Activated CD4-positive, alpha-beta T cell treated with anti-CD3 and anti-CD28 coated beads, Interleukin-2, amount 50 U/mL, for 1 hour (primary cell): ENCODE measurements at places on chromosomes 3 and 15.

DNA sequence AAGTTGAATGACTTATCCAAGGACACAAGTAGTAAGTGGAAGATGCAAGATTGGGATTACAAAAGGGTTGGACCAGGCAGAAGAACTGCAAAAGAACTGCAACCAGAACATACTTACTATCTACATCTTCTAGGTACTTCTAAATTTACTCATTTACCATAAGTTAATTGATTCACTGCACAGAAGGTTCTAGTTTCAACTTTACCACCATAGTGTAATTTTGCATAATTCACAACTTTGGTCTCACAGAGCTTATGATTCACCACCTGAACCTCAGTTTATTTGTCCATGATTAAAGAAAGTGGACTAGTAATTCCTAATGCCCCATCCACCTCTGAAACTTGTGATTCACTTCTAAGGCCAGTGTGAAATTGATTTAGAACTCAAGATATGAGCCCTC, 236.8 kb upstream of the UBE2E2 start:
- DNase-seq: no peak

DNA sequence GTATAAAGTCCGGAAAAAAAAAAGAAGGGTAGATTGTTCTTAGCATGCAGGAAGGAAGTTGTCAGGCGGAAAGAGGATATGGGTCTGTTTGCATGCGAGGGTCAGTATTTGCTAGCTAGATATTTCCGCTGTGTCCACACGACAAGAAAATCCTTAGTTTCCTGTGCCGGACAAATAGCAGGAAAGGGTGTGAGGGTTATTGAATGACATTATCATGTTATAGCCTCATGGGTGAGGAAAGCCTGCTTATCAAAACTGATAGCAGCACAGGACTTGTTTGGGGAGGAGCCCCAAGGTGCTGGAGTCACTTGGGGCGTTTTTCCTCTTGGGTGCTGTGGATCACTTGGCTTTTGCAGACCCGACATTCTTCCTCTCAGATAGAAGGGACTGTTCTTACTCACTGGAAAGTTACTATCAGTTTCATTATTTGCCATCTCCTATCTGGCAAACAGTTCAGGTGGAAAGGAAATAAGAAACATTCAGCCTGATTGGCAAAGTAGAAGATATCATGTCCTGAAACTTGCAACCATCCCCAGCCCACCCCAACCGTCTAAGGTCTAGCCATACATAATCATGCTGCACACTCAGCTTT, 127.2 kb upstream of the DPH6 start:
- no peak for DNase-seq

DNA sequence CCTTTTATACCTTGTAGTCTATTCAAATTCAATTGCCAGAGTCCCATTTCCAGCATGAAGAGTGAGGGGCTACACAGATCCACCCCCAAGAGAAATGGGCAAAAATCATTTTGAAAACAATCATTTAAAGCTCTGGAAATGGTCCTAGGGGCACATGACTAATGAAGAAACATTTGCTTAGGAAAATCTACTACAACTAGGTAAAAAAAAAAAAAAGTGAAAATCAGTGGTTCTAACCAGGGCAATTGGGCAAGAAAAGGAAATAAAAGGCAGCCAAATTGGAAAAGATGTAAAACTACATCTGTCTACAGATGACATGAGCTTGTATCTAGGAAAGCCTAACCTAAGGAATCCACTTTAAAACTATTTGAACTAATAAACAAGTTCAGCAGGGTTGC, 9.4 kb downstream of the IMPG2 start:
- DNase-seq: no peak

DNA sequence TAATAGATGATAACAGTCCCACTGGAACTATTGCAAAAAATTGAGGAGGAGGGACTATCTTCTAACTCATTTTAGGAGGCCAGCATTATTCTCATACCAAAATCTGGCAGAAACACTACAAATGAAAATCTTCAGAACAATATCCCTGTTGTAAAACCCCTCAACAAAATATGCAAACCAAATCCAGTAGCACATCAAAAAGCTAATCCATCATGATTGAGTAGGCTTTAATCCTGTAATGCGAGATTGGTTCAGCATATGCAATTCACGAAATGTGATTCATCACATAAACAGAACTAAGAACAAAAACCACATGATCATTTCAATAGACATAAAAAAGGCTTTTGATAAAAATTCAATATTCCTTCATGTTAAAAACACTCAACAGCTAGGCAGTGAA, 23.9 kb upstream of the PLSCR2 start:
- DNase-seq: no peak

DNA sequence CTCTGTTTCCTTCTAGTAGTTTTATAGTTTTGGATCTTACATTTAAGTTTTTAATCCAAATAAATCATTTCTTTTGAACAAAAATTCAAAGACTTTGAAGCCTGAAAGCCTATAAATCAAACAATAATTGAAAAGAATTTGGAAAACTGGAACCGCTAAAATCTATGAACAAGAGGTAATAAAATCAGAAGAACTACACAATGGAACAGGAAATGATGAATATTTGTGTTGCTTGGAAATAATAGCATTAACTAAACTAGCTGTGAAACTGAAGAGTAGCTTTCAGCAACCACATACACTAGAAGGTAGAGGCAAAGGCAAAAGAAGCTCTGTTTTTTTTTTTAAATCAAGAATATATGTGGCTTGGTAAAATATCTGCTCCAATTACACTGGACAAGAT, 147.9 kb upstream of the ABI3BP start:
- DNase-seq: no peak

DNA sequence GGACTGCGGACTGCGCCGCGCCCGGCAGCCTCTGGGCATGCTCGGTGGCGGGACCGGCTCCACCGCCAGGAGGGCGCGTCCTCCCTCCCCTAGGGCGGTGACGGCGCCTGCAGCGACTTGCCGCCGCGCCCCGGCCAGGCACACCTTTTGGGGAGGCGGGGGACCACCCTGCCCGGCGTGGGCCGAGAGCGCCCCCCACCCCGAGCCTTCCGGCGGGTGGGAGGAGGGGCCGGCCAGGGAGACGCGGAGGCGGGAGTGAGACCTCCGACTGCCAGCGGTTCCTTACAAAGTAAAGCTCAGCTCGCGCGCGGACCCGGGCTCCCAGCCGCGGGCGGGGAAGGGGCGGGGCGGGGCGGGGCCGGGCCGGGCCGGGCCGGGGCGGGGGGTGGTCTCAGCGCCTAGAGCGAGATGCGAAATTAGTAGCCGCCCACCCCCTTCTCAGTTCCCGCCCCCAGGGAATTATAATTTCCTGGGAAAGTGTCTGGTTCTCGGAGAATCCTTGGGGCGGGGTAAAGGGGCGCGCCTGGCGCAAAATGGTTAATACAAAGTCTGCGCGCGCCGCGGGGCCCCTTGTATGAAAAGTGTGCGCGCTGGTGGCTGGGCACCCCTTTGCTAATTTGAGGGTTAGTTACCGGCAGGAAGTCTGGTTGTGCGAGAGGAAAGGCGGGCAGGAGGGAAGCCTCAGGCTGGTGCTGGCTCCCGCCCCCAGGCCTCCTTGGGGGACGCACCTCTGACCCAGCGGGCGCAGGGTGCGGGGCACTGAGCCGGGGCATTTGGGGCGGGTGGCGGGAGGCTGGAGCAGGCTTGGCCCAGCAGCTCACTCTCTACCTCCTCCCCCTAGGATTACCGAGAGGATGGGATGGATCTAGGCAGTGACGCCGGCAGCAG, 224.8 kb upstream of the IL12A start:
- no peak for DNase-seq

DNA sequence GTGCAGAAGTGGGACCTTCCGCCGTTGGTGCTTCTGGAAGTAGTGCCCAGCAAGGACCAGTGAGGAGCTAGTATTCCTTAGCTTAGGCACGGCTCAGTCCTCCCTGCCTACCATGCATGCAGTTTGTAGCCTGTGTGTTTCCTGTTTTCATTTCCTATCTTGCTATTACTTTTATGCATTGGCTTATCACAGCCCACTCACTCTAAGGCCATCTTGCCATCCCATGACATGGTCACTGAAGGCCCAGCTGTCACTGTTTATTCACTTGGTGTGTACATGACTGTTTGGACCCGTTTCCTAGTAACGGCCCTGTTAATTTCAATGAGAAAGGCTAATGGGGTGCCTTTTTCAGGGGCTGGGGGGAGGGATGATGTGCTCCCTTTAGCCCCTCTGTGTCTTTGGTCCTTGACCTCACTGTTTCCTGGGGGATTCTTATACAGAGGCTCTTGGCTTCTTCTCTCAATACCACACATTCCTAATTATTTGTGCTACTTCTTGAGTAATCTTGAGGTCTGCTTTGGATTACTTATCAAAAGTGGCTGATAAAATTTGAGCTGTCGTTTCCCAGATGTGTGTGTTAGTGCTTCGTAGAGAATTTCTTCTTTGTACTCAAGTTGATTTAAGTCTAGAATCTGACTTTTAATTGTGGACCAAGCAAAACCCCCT, 24.5 kb upstream of the TRAK1 start:
- DNase-seq: no peak

GRCh38 chr3:159187232-159187631, 385.4 kb downstream of the MFSD1 start:
- no peak for DNase-seq

DNA sequence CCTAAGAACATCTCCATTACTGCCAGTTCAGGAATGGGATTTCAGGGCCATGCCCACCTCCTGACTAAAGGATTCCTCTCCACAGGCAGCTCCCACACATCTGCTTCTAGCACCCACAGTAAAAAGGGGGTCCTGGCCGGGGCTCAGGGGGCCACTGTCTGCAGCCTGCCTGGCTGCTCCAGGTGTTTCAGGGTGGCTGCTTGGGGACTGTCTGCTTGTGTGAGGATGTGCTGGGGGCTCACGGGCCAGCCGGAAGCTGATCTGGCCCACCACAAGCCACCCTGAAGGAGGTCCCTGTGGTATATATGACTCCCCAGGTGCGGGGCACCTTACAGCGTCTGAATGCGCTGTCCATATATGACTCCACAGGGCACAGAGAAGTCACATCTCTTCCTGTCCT, 135.4 kb downstream of the NSMCE3 start:
- no peak for DNase-seq

GRCh38 chr15:27530994-27531393, 560.0 kb downstream of the GABRG3 start:
- DNase-seq: no peak

GRCh38 chr3:52279596-52279995, 1.1 kb upstream of the WDR82 start:
- no peak for DNase-seq

DNA sequence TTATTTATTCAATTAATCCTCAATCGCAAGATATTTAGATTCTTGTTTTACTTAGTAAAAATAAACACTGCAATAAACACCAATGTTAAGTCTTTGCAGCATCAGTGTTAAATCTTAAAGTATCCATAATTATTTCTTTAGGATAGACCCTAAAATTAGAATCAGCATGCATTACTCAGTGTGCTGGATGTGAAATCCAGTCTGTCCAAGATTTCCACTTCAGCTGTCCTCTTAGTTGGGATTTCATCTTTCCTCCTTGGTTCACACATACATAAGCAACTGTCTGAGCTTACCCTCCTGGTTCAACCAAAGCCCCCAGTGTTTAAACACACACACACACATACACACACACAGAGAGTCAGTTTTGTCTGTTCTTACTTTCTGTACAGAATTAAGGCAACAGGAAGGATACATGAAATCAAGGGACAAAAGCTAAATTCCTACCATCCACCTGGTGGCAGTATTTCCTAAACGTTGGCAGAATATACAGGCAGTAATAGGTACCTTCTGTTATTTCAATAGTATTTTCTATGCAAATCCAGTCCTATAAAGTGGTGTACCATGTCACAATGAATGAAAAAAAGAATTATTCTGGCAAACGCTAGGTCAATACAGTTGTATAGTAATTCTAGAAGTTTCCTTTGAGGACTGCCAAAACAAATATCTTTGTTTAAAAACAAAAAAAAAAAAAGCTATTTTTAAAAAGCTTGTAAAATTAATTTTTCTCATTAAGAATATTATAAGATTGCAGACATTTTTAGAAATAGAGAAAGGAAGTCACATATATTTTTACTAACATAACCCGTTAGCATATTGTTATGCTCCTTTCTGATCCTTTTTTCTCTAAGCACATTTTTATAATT, 27.3 kb upstream of the DMXL2 start:
- DNase-seq: peak; percentile 11

DNA sequence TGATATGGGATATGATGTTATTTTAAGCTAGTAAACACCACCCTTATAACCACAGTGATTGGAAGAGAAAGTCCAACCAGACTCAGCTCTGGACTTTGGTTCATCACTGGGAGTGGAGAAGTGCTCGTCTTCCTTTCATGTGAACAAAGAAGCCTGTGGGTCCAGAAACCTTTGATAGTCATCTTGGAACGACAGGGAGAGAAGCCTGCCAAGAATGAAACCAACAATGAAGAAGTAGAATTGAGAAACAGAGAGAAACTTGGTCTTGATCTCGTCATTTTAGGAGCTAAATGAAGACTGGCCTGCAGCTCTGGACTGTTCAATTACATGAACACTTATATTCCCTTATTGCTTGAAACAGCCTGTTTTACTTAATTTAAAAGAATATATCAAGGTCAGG, 13.1 kb upstream of the SLC35G2 start:
- no peak for DNase-seq

DNA sequence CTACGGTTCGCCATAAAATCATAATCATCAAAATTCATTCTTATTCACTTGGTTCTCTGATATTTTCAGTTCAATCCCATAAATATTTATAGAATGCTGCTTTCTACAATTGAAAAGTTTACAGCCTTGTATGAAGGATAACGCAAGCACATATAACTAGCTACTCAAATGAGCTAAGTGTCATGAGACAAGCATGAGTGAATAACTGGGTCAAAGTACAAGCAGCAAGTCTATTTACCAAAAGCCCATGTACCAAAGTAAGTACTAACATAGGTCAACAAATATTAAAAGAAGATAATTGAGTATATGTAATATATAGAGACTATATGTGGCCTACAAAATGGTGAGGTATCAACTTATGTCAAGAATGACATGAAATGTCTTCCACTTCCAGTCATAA, 596.6 kb downstream of the GBE1 start:
- DNase-seq: no peak

GRCh38 chr3:116669576-116669975, 40.0 kb upstream of the TUSC7 start:
- no peak for DNase-seq

DNA sequence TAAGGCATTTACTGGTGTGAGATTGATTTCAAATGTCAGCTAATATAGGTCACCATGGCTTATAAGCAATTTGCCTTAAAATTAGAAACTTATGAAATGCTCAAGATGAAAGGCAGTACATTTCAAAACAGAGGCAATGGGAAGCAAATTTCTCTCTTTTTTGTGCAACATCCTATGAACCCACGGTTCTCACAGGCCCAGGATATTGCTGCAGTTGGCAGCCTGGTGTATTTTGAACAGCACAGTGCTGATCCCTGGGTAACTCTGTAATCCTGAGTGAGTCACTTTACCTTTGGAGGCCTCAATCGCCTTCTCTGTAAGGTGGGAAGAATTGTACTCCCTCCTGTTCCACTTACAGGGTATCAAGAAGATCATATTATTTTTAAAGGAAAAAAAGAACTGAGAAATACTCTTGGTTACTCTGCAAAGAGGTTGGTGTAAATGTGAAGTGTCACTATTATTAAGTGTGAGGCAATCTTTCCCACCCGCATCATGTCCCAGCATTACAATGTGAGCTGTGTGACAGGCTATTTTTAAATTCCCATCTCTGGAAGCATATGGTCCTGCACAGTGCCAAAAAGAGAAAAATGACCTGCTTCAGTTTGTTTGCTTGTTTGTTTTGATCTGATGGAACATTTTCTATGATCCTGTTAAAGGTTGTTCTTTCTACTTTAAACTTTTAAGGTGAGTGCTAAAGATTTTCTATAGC, 190.1 kb upstream of the LPP start:
- no peak for DNase-seq

- DNase-seq: no peak
These were observed 44.3 kb downstream of the ZBTB11 start for GRCh38 chr3:101632586-101632985.
